GM23338 (cell line): ENCODE measurements at places on chromosomes 3 and 15. TPM values are rescaled to one million over a fixed set of nuclear protein-coding genes. Genes with fewer than 3 reads are reported as not detected.

DNA sequence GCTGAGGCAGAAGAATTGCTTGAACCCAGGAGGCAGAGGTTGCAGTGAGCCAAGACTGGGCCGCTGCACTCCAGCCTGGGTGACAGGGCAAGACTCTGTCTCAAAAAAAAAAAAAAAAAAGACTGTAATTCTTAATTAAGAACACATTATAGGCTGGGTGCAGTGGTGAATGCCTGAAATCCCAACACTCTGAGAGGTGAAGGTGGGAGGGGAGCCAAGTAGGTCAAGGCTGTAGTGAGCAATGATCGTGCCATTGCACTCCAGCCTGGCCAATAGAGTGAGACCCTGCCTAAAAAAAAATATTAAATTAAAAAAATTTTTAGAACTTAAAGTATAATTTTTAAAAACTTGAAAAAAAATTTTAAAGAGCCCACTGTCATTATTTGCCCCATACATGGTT lies 13.4 kb upstream of the ARPIN start:
- no peak overlapping the region for H3K27ac ChIP-seq
- H3K4me1 ChIP-seq, result no peaks in the 10 kb centered on the region
- H3K27me3 ChIP-seq, result no peaks in the 10 kb centered on the region
- DNase-seq, result no peak

The SUCNR1 gene
- total RNA-seq, result not detected in 2 replicates

The EFCAB12 gene
- total RNA-seq, result 0.24 and 0.54 TPM in 2 replicates

GRCh38 chr3:138349926-138350665 lies 1.7 kb downstream of the MRAS start:
- no peak overlapping the region for H3K27ac ChIP-seq
- H3K36me3 ChIP-seq, result no peaks in the 10 kb centered on the region
- peaks cover 20% of the 10 kb centered on the region; the same call in 1 of the 2 replicates for H3K27me3 ChIP-seq
- no peak for DNase-seq

DNA sequence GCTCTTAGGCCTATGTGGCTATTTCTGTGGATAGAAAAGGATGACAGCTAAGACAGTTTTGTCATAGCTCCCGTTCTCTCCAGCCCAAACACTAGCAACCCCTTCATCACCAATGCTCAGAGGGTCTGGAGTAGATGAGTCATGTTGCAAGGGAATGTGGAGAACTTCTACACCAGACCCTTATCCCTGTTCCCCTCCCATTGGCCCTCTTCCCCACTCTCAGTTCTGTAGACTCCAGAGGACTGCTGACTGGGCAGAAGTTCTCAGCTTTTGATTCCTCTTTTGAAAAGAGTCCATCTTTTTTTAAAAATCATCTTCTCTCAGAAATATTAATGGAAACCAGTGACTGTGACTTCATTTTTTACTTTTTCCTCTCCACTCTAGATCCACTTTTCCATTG lies 2.4 kb upstream of the MYZAP start:
- DNase-seq, result no peak
- no peaks in the 10 kb centered on the region for H3K36me3 ChIP-seq
- peaks cover 21% of the 10 kb centered on the region for H3K27me3 ChIP-seq
- H3K4me1 ChIP-seq, result 0 out of 2 replicates have a peak, but pooled peaks cover 8% of the 10 kb centered on the region
- no peak overlapping the region for H3K27ac ChIP-seq
- H3K4me3 ChIP-seq, result no peak overlapping the region

DNA sequence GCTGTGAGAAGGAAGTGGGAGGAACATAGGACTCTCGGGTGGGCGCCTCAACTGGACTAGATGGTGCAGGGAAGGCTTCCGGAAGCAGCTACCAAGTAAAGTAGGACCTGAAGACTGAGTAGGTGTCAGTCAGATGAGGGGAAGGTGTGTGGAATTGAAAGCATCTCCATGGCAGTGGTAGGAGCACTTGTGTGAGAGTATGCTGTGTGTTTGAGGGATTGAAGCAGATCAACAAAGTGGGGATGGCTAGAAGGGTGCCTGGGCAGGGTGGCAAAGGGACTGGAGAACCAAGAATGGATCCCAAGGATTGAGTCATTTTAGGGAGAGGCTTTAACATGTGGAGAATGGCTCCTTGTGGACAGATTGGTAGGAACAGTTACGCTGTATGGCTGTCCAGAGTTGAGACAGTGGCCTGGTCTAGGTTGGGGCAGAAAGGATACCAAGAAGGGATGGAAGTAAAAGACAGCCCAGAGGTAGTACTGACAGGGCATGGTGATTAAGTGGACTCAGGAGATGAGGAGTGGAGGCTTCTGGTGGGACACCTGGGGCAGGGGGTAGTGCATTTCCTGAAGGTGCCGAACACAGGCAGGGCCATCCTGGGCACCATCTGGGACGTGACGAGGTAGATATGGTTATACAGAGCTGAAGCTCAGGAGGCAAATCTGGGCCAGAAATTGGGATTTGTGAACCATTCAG lies 1.5 kb downstream of the UQCC5 start:
- peak overlapping the region; percentile 97 for H3K4me3 ChIP-seq
- H3K36me3 ChIP-seq, result peaks cover 4% of the 10 kb centered on the region; the same call in 1 of the 2 replicates
- no peak overlapping the region for H3K27ac ChIP-seq
- no peaks in the 10 kb centered on the region for H3K27me3 ChIP-seq

DNA sequence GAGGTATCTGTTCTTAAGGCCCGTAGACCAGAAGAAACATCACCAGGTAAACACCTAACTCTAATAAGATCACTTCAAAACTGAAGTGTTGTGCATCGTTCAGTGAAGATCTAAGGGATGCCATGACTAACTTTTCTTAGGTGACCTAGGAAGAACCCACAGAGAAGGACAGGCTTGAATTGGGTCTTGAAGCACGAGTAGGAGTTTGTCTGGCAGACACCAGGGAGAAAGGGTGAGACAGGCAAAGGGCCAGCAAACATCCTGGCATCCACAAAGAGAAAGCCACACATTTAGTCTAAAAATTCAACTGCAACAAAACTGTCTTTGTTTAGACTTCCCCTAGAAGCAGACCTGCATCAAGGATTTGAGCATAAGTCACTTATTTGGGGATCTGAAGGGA lies 15.5 kb upstream of the CMTM8 start:
- no peak overlapping the region for H3K4me3 ChIP-seq
- no peaks in the 10 kb centered on the region for H3K27me3 ChIP-seq
- H3K36me3 ChIP-seq, result no peaks in the 10 kb centered on the region
- no peak overlapping the region for H3K27ac ChIP-seq
- no peak for DNase-seq

The ANKRD28 gene
- 61.3 and 63.7 TPM in 2 replicates for total RNA-seq

The GMNC gene
- total RNA-seq, result 0.31 and 0.47 TPM in 2 replicates

DNA sequence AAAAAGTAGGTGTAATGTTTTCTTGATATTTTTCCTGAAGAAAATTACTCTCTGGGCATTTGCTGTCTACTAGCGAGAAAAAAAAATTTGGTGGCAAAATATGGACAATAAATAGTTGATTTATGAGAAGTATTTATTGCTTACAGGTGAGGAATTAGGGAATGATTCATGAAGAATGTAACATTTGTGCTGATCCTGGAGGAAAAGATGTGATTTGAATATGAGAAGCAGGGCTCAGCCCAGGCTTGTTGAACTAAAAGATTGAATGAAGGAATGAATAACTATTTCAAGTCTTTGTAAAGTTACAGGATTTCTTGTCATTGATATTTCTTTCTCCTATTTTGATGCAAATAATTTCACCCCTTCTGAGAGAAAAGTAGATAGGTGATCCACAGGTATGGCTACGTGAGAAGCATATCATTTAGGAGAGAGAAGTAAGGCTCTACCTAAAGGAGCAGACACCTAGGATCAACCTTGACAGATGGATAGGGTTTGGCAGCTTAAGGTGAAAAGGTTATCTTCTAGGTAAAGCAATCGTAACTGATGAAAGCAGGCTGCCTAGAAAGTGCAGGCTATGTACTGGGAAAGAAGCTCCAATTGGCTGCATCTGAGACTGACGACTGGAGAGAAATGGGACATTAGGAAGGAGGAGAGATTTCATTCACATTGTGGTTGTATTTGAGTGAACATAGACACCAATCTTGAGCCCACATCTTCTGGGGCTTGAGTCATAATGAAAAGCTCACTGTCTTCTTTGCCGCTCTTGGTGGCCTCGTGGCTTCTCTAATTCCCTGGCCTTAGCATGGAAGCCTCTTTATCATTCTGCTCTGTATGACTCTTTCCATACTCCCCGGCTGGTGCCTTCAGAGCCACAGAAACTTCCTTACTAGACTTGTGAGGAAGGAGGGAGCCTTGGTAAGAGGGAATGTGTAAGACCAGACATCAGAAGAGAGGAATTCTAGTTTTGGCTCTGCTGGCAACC lies 106.5 kb downstream of the P3H2 start:
- H3K27me3 ChIP-seq, result no peaks in the 10 kb centered on the region
- H3K4me1 ChIP-seq, result peaks cover 44% of the 10 kb centered on the region
- no peaks in the 10 kb centered on the region for H3K36me3 ChIP-seq
- H3K27ac ChIP-seq, result peak overlapping the region; percentile 50
- H3K4me3 ChIP-seq, result no peak overlapping the region
